ENCODE measurements at places on chromosomes 5 and 9.
A peak's percentile ranks its signal among the peaks of the same experiment; 100 is the strongest.

DNA sequence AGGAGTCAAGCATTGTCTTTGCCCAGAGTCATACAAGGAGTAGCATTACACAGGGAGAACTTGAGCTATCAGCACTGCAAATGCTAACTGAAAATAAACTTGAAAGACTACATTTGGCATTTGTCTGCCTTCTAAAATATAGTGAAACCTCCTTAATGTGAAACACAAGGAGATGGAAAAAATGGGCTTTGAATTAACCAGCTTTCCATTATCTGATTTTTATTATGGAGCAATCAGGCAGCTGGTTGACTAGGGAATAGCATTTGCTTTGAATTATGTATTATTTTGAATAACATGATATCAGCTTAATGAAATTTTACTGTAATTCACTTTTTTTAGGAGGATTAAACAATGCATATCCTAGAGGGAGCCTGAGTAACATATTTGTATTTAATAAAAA lies 130.8 kb downstream of the GDNF start:
- no peak for DNase-seq

GRCh38 chr5:169583101-169583423 lies 511 bp upstream of the SPDL1 start:
- no peak for DNase-seq

GRCh38 chr9:121607434-121608167 lies 43.8 kb upstream of the DAB2IP start:
- peak; percentile 35 for DNase-seq

DNA sequence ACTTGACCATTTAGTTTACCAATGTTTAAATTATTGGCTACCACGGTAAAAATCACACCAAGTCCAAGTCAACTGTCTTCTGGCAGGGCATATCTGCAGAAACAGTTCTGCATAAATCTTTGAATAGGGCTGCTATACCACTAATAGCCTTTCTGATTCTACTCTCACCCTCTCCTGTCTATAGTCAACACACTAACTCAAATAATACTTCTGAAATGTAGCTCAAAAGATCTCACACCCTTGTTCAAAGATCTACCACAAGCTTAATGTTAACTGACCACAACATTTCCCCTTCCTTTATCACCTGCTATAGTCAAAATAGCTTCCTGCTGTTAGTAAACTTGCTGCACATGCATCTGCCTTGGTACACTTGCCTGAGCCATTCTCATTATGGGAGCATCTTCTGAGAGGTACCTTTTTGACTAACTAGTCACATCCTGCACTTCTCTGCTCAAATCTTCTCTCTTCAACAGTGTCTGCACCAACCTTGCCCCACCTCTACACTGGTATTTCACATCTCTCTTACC lies 319.4 kb downstream of the CDH10 start:
- no peak for DNase-seq

- no peak for DNase-seq
Measured at GRCh38 chr5:38187532-38187931, 70.8 kb upstream of the EGFLAM start.

DNA sequence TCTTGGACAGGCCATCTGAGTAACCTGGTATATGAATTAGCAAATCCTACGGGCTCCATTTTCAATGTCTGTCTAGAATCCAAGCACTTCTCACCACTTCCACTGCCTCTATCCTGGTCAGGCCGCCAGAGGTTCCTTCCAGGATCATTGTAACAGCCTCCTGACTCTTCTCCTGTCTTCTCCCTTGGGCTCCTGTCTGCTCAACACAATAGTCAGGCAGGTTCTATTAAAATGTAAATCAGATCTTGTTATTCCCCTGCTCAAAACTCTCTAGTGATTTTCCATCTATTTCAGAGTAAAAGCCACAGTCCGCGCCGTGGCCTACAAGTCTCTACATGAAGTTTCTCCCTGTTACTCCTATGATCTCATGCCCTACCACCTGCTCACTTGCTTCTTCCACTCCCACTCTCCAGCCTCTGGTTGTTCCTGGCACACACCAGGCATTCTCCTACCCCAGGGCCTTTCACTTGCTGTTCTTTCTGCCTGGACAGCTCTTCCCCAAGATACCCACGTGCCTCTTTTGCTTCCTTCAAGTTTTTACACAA lies 21.7 kb downstream of the ZNF366 start:
- DNase-seq = no peak

DNA sequence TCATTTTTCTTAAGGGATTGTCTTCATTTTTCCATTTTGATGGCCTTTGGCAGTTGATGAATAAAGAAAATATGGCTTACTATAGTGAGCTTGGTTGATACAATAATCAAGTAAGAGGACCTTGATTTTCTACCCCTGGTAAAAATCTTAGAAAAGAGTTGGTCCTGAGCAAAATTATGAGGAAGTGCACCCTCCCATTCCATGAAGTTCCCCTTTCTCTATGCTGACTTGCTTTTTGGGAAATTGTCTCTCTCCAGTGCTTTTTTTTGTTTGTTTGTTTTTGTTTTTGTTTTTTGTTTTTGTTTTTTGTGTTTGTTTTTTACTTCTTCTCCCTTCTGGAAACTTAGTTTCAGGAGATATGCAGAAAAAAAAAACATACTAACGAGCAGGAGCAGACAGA lies 449.2 kb upstream of the ACTBL2 start:
- DNase-seq = no peak

DNA sequence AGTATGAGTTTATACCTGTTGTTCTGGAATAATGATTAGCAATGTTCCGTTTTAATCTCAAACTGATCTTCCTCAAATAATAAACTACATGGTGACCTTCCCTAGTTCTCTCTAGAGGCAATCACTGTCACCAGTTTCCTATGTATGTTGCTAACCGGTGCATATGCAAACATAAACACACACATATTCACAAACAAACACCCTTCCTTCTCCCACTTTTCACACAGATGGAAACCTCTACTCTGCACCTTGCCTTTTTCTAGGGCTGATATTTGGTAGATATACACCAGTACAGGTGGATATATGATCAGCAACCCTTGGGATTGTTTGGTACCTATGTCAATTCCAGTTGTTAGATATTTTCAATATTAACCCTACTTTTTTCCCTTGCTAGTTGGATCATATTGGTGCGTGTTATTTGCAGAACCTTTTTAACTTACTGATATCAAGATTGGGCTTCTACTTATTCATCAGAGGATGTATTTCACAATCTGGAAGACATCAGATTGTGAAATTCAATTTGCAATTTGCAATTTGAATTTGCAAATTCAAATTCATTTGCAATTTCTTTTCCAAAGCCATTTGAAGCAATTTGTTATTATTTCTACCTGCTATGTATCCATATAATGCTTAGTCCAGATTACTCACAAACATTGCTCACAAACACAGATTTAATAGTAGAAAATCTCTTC lies 12.6 kb downstream of the FYB1 start:
- no peak for DNase-seq

- DNase-seq = no peak
Measured at GRCh38 chr5:100794844-100795243, 108.2 kb downstream of the ST8SIA4 start.

DNA sequence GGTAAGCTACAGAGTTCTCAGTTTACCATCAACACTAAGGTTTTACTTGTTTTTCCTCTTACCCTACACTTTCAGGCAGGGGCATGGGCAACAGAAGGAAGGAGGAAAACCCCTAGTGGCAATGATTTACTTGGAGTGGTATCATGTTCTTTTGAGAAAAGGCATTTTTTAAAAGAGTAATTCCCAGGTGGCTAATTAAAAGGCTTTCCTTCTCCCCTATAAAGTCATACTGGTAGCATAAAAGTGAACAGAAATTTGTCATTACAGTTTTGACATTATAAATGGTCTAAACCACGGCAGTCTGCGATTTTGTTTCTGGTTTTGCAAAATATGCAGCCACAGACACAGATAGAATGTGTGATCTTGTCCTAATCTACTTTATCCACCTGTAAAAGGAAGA lies 30.9 kb upstream of the OR2K2 start:
- DNase-seq = no peak

GRCh38 chr5:75509956-75510355 lies 1.5 kb downstream of the CERT1 start:
- peak; percentile 17 for DNase-seq

GRCh38 chr9:95993337-95993736 lies 117.8 kb downstream of the ERCC6L2 start:
- no peak for DNase-seq

DNA sequence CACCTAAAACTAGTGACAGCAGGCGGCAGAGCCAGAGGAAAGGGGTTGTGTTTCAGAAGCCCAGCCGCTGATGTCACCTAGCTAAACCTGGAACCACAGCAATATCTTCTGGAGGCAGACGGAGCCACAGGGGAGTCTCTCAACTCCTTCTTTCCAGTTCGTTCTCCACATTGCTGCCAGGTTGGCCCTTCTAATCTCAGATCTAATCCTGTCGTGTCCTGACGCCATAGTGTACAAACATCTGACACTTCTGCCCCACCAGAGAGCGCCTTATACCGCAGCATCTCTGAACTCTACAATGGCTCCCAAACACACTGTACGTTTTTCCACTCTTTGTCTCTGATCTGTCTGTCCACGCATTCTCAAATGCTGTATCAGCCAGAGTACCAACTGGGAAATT lies 240.0 kb downstream of the SMARCA2 start:
- no peak for DNase-seq

GRCh38 chr9:79858508-79858907 lies 286.7 kb downstream of the TLE4 start:
- peak; percentile 1 for DNase-seq

GRCh38 chr9:119009249-119009648 lies 360.0 kb downstream of the BRINP1 start:
- DNase-seq = peak; percentile 36

GRCh38 chr5:131316026-131316425 lies 52.2 kb downstream of the CDC42SE2 start:
- DNase-seq = peak; percentile 36

- peak; percentile 20 for DNase-seq
Measured at GRCh38 chr9:17600962-17601593, 22.2 kb downstream of the SH3GL2 start.

GRCh38 chr5:61401726-61402125 lies 69.7 kb downstream of the ZSWIM6 start:
- DNase-seq = peak; percentile 47

- DNase-seq = peak; percentile 31
Measured at GRCh38 chr5:149046196-149046829, 16.5 kb downstream of the SH3TC2 start.

GRCh38 chr5:93724791-93725190 lies 16.6 kb downstream of the POU5F2 start:
- no peak for DNase-seq

DNA sequence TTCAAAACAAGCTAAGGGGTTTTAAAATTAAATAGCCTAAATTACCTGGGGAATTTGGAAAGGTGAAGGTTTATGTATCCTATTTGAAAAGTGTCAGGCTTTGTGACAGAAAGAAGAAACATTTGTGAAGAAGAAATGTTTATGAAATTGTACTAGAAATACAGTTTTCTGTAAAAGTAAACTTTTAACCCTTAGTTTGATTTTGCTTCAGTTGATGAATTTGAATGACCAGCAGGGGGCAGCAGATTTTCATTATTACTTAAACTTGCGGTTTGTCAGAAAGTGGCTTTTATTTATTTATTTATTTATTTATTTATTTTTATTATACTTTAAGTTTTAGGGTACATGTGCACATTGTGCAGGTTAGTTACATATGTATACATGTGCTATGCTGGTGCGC lies 58.1 kb downstream of the NNT start:
- DNase-seq = peak; percentile 43

DNA sequence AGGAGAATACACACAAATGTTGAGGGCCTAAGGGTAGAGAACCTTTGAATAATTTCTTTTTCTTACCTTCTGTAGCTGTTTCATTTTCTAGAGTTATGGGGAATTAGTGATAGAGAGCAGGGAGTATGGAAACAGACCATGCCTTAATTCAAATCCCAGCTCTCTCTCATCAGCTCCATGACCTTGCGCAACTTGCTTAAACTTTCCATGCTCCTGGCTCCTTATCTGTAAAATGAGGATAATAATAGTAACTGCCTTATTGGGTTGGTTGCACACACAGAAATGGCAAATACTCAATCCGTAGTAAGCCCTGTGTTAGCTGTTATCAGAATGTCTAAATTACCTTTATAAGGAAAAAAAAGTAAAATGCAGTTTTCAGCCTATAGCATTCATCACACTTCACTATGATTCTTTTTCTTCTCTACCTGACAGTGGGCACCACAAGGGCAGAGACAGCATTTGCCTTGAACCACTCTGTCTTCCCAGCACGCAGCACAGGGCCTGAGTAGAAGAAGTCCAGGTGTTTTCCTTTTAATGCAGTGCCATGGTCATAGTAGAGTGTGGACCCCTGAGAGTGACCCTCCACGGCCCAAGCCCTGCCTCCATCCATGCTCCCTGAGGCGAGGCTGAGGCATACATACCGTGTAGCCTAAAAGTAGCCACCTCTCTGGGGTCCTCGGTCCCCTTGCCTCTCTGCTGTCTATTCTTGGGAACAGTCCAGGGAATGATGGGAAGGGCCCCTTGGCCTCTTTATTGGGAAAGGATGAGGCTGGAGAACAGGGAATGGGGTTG lies 17.4 kb downstream of the C5orf15 start:
- DNase-seq = no peak

DNA sequence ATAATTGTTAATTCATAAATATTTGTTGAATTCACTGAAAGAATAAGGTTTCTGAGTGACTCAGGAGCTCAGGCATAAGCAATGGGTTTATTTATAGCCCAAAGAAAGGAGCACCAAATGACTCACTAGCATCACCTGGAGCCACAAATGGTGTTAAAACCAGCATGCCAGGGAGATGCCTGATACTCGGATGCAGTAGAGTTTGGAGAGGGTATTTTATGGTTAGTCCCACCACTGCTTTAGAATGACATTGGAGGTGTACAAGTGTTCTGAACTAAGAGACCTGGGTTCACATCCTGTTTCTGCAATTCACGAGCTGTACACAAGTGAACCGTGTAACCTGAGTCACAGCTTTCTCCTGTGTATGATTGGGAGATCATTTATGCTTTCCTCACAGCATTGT lies 25.2 kb downstream of the CCL28 start:
- no peak for DNase-seq

- no peak for DNase-seq
Measured at GRCh38 chr5:53576674-53577073, 16.2 kb downstream of the NDUFS4 start.

DNA sequence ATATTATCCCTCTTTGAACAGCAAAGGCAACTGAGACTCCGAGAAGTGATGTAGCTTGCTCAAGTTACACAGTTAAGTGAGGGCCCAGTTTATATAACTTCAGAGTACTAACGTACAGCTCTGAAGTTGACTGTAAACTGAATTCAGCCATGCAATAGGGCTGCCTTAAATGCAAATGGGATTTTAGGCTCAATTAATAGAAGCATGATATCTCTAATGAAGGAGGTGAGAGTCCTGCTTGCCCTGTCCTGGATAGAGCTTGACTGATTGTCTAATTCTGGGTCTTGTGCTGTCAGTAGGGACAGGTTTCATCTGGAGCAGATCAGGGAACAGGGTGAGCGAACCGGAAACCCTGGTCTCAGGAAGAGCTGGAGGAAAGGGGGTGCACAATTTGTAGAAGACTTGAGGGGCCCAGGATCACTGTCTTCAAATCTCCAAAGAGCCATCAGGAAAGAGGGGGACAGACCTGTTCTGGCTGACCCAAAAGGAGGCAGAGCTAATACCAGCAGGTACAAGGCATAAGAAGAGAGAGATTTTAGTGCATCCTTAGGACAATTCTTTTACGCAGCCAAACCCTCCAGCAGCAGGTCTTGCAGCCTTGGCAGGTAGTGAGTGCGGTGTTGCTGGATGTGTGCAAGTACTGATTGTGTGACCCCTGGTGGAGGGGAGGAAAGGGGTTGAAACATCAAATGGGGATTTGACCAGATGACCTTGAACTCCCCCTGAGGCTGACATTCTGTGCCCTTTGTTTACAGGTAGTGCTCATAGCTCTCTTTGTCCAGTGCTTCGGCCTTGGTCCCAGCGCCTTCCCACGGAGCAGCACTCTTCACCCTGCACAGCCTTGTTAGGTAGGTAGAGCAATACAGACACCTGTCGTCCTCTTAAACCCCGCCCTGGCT lies 13.0 kb downstream of the GSN start:
- no peak for DNase-seq

Data from fibroblast of skin of abdomen (primary cell).